Left lung (tissue), 14 donors: ENCODE measurements at places on chromosomes 13 and 19. TPM values are rescaled to one million over a fixed set of nuclear protein-coding genes. Genes with fewer than 3 reads are reported as not detected.

Gene KIR3DL2
- 0.10 TPM for polyA plus RNA-seq

DNA sequence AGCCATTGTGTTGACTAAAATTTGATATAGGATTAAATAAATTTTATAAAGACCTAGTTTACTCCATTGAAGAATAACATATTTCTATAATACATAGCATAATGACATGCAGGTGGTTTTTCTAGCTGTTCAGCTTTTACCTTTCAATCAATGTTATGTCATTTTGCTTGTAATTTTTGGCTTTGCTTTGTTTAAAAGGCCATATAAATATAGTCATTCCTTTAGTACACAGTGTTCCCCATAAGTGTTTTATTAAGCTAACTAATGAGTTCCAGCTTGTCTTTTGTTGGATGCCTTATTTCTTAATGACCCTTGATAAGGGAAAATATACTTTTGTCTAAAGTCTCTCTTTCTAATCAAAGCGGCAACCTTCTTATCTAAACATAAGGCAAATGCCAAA is 906.3 kb upstream of the GPC6 start:
- no peak for DNase-seq

GRCh38 chr13:43242040-43242439 is 218.7 kb downstream of the DNAJC15 start:
- DNase-seq, result no peak

- DNase-seq, result no peak
Observed at GRCh38 chr13:36528105-36528504, 95.8 kb downstream of the CCNA1 start.

GRCh38 chr13:42893214-42893671 is 98.8 kb downstream of the EPSTI1 start:
- no peak for DNase-seq
